HepG2 (cell line): ENCODE measurements at places on chromosomes 4 and X.

DNA sequence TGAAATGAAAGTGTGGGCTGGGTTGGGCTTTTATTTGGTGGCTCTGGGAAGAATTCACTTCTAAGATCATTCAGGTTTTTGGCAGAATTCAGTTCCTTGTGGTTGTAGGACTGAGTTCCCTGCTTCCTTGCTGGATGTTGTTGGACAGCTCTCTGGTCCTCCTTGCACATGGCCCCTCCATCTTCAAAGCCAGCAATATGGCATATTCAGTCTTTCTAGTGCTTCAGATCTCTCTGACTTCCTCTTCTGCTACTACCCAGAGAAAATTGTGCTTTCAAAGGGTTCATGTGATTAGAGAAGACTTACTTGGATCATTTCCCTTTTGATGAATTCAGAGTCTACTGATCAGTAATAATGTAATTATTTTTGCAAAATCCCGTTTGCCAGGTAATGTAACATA is 12.8 kb upstream of the IGFBP7 start:
- DNase-seq = no peak

GRCh38 chrX:85627363-85627762 is 247.9 kb upstream of the POF1B start:
- no peak for DNase-seq

DNA sequence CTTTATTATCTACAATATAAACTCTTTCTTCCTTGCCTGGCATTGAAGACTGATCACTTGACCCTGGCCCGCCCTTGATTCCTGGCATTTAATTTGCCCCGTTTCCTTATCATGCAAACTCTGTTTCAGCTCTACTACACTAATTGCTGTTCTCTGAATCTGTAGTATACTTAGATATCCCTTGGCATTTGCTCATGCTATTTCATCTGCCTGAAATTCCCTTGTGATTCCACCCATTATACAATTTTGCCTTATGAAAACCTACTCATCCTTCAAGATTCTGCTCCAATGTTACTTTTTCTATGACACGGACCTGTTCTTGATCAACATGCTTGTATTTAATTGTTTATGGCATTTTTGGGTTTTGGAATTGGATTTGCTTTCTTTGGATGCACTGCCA is 459.9 kb upstream of the AMOT start:
- no peak for DNase-seq

DNA sequence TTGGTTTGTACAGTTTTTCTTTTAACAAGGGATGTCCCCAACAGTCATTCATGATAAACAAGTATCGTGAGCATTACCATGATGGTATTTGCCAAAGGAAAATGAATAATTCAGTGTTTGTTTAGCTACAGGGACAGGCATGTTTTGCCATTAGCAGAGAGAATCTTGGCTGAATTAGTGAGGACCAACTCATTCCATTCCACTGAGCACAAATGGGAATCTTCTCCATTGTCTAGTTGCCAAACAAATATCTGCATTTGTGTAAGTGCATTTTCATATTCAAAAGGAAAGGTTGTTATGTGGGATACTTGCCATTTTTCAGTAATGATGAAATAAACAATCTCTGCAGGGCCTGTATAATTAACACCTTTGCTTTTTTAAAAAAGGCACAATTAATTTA is 1762.6 kb downstream of the RPA4 start:
- DNase-seq = no peak

DNA sequence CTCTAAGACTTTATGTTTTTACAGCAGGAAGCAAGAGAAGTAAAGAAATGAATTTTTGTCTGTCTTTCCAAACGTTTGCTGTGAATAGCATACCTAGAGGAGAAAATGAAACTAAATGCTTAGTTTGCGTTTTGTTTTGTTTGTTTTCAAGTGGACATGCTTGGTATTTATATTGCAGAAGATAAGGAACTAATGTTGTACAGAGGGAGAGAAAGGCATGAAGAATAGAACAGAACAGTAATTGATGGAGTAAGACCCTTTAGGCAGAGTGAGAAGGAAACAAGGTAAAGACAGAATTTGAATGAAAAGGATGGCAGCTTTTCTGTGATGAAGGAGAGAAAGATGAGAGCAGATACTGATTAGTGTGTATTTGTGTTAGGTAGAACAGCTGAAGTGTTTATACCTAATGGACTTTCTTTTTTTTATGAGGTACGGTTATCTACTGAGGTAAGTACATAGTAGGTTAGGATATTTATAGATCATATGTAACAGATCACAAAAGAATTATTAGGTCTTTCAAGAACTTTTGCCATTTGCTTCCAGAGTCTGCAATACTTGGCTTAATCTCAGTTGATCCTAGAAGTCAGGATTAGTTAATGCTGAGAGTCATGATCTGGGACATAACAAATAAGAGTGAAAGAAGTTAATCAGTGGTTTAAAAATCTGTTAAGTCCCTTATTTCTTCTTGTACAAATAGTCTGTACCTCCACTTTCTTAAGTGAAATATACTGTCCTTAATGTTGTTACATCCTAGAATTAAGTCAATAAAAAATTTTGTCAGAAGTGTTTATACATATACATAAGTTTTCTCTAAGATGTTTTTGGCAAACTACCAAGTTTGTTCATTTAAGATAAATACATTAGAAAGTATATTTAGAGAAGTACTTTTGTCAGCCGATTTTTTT is 36.8 kb downstream of the FABP2 start:
- no peak for DNase-seq

DNA sequence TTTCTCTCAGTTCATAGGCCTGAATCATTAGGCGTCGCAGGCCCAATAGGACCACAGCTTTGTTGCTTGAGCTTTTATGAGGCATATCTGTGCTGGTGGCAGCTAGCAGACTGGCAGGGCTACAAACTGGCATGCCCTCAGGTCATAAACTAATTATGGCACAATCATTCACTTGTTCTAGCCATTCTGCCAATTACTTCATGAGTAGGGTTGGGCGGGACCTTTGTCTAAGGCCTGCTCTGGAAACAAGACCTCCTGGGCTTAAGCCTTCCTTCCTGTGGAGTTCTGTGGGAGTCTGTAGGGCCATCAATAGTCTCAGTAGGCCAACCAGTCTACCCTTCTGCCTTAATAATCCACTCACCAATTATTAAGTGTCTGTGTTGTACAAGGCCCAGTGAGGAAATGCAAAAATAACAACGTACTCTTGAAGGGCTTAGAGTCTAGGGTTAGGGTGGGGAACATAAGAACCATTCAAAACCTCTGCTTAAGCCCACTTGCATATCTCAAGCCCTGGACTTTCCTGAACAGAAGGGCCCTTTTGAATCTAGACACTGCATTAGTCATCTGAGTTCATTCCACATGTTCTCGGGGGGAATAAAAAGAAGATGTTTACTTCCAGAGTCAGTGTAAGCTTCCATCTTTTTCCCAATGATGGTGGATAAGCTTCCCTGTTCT is 44.5 kb downstream of the SHROOM4 start:
- DNase-seq = no peak

DNA sequence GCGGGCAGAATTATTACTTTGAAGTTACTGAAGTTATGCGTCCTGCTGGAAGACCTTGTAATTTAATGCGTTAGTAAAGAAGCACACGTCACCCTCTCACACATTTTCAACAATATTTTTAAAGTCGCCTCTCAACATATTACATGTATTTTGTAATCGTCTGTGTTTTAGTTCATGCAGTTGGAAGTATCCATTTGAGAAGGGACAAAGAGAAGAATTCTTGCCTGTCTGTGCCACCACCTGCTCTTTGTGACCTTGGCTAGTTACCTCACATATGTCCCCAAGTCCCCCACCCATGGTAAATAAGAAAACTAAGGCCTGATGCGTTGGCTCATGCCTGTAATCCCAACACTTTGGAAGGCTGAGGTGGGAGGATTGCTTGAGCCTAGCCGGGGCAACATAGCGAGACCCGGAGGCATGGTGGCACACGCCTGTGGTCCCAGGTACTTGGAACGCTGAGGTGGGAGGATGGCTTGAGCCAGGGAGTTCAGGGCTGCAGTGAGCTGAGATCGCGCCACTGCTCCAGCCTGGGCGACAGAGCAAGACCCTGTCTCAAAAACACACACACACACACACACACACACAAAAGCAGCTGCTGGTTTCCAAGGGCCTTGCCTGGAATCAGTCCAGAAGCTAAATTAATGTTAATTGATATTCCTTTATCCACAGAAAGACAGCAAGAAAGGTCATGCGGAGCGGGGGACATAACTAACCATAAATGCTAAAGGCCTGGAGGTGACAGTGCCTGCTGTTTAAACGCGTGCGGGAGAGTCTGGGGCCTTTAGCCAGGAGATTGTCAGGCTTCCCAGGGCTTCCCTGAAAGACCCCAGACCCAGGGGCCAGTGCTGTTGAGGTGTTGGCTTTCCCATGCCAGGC is 811 bp downstream of the TMEM187 start:
- DNase-seq = peak; percentile 40
